Foreskin keratinocyte (primary cell): ENCODE measurements at places on chromosomes 11 and 22. TPM values are rescaled to one million over a fixed set of nuclear protein-coding genes. Genes with fewer than 3 reads are reported as not detected.

Gene CD44
- total RNA-seq = 1,058 and 1,283 TPM in 2 replicates

Gene GLYATL1
- total RNA-seq = 0.17 and 0.18 TPM in 2 replicates

Gene FADD
- 46.6 and 48.7 TPM in 2 replicates for total RNA-seq

Gene UPK3A
- total RNA-seq = not detected in 2 replicates

Gene NLRP10
- total RNA-seq = 2.0 and 3.1 TPM in 2 replicates

Gene THYN1
- 52.7 and 55.2 TPM in 2 replicates for total RNA-seq

Gene CREB3L1
- total RNA-seq = 0.35 and 0.88 TPM in 2 replicates

Gene WBP2NL
- total RNA-seq = 0.07 and 0.41 TPM in 2 replicates

Gene GAB4
- total RNA-seq = not detected in 2 replicates

Gene GRAMD1B
- total RNA-seq = 0.04 and 0.07 TPM in 2 replicates

Gene C11orf65
- 0.31 and 0.95 TPM in 2 replicates for total RNA-seq

Gene LRRC10B
- total RNA-seq = 0.07 TPM in 1 of 2 replicates, not detected in the other

Gene MUC5AC
- not detected in 2 replicates for total RNA-seq

Gene SBF1
- 64.5 and 69.9 TPM in 2 replicates for total RNA-seq

Gene OR10AG1
- total RNA-seq = not detected in 2 replicates

Gene APOL5
- not detected in 2 replicates for total RNA-seq

Gene MRGPRX4
- not detected in 2 replicates for total RNA-seq

Gene C1QTNF4
- 0.14 and 0.31 TPM in 2 replicates for total RNA-seq
